ENCODE measurements at places on chromosomes 3 and 15. TPM values are rescaled to one million over a fixed set of nuclear protein-coding genes. Genes with fewer than 3 reads are reported as not detected.

Gene CDC25A
- 1.5 TPM for total RNA-seq

Gene CAND2
- 7.7 TPM for total RNA-seq

Gene CCDC80
- total RNA-seq = 16.2 TPM

Gene ANKRD34C
- total RNA-seq = 0.11 TPM

Gene TRPC1
- total RNA-seq = 7.7 TPM

Gene TNNC1
- total RNA-seq = 3.3 TPM

Gene GUCA1C
- not detected for total RNA-seq

Gene RLBP1
- total RNA-seq = not detected
